ENCODE measurements at places on chromosomes 5 and 9.

- DNase-seq: no peak
Measured at GRCh38 chr9:93329629-93330280, 121.7 kb upstream of the FAM120A start.

DNA sequence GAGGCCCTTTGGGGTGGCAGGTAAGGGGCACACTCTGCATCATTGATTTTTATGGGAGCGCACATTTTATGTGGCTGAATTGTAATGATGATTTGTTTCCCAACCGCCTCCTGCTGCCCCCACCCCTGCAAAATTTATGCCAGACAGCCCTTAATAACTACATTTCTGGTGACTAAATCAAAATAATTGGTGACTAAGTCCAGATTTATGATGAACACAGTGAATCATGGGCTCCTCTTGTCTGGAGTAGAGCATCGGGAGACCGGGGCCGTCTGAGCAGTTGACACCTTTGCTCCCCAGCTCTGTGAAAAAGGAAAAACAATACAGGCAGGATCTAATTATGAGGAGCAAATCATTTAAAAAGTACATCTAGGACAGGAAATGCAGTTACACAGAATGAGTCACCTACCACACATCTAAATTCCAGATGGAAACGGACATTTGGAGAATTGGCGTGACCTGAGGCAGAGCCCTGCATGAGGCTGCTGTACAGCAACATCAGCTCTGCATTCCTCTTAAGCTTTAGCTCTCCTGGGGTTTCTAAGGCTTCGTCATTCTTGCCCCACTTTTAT, 58.9 kb downstream of the DOCK2 start:
- peak; percentile 100 for DNase-seq

DNA sequence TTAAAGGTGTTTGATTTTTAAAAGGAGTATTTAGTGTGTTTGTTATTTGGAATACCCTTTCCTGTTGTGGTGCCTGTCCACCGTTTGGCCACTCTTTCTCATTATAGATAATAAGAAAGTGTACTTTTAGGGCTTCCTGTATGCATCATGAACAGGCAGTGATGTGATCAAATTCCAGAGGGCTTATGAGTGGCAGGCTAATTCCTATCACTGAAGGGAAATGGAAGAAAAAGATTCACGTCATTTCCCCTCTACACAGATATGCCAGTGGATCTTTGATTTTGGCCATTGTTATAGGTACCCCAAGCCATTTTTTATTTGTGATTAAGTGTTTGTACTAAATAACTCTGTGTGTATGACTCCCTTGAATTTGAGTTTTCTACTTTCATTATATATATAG, 37.1 kb downstream of the RPS6 start:
- DNase-seq: no peak

- no peak for DNase-seq
Measured at GRCh38 chr9:7318920-7319319, 480.7 kb downstream of the DMAC1 start.

DNA sequence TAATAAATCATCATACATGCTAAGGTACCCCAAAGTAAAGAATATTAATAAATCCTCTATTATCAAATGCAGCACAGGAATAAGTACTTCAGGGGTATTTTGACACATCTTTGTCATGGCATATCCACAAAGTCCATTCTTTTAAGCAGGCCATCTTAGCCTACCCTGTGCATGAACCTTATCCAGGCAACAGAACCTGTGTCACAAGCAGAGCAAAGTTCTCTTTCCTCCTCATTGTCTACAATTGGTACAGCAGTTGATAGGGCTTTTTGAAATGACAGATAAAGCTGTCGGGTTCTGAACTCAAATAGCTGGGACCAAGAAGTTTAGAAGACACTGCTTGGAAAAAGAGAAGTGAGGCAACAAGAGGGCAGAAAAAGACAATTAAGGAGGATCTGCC, 30.8 kb upstream of the PURA start:
- no peak for DNase-seq

All from SW 1271 (cell line).